Activated CD4-positive, alpha-beta T cell treated with anti-CD3 and anti-CD28 coated beads, Interleukin-2, Interleukin-4, amounts not matched to agents 100 ng/mL and 50 ng/mL, durations not matched to agents 16 hours and 8 hours (primary cell): ENCODE measurements at places on chromosomes 2 and 18.
A peak's percentile ranks its signal among the peaks of the same experiment; 100 is the strongest.

DNA sequence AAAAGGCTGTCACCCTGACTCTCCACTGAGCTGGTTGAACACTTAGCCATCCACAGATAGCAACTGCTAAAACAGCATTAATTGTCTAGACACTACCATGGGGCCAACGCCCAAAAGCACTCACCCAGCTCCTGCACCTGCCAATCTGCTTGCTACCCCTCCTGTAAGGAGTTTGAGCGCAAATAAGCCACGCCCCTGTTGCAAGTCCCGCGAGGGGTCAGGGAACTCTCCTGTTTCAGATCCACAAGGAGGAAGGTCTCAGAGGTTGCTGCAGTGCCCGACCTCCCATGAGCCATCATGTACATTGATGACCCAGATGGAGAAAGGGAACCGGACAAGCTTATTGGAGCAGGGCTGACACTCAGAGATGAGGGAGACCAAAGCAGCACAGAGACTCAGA is 106.8 kb downstream of the ZNF516 start:
- DNase-seq, result no peak

DNA sequence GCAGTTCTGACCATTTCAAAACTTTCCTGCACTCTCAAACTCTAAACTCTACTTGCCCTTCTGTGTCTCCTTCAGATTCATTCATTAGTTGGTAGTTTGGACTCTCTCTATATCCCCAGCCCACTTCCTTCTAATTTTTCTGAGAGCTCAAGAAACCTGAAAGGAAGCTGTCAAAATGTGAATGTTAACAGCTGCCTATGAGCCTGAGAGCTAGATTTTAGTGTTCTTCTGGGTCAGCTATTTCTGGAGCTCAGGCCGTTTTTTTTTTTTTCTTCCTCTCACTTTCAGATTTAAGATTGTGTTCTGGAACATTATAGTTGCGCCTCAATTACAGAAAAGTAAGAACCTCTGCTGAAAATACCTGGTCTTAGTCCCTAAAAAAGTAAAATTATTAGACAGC is 73.1 kb downstream of the RTN4 start:
- no peak for DNase-seq

- DNase-seq, result no peak
Observed at GRCh38 chr2:203574824-203575223, 39.7 kb upstream of the RAPH1 start.

- DNase-seq, result no peak
Observed at GRCh38 chr18:76889091-76889699, 66.8 kb downstream of the ZNF236 start.

GRCh38 chr2:239035997-239036731 is 188.3 kb downstream of the TWIST2 start:
- no peak for DNase-seq

DNA sequence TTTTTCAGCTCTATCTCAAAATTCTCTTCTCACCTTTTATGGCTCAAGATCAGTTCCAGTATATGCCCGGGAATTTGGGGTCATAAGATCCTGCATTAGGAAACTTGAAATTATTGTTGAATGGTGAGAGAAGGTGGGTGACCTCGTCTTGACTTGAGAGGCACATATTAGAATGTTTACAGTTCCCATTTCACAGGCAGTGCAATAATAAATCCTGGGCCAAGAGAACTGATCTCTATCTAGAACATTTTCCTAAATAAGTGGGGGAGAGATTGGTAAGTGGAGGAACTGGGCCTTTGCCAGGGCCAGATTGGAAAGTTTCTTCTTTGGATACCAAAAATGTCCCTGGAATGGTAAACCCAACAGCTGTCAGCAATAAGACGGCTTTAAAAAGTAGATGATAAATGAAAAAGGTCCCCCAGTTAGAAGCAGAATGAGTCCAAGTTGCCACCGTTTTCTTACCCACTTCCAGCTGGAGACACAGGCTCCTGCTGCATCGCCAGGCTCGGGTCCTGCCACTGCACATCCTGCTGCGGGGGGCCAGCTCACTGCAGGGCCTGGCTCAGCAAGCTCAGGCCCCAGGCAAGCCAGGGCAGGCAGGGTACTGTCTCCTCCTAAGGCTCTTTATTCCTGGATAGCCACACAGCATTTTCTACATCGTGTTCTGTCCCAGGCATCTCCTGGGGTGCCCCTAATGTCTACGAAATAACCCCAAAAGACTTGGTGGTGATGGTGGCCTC is 126.4 kb upstream of the EPAS1 start:
- DNase-seq, result no peak

GRCh38 chr2:185895828-185896693 is 157.5 kb downstream of the FSIP2 start:
- DNase-seq, result no peak

DNA sequence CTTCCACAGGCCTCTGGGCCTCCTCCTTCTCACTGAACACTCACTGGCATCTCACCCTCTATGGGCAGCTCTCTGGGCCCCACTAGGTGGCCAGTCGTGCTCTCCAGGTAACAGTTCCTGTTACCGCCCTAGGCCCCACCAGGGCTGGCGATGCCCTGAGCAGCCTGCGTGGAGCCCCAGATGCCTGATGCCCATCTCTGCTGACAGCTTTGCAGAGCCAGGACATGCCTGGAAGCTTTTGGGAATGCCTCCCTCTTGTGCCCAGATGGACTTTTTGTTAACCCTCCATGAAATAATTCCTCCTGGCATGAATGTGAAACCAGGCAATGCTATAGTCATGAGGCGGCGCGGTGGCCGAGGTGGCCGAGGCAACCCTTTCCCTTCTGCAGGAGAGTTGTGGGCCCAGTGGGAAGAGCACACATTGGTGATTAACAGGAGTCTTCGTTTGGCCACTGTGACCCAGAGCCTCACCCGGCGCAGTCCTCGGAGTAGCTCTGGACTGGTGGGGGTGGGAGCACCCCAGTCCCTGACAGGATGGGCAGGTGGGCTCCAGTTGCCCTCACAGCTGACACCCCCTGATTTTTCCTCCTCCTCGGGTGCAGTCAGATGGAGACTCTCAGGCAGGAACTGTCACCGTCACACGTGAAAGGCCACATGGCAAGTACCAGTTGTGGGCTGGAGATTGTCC is 80.0 kb downstream of the SH3BP4 start:
- DNase-seq, result no peak

GRCh38 chr2:181348107-181348837 is 108.9 kb upstream of the ITGA4 start:
- DNase-seq, result no peak

GRCh38 chr2:75556679-75557366 is 3.9 kb downstream of the EVA1A start:
- DNase-seq, result no peak

DNA sequence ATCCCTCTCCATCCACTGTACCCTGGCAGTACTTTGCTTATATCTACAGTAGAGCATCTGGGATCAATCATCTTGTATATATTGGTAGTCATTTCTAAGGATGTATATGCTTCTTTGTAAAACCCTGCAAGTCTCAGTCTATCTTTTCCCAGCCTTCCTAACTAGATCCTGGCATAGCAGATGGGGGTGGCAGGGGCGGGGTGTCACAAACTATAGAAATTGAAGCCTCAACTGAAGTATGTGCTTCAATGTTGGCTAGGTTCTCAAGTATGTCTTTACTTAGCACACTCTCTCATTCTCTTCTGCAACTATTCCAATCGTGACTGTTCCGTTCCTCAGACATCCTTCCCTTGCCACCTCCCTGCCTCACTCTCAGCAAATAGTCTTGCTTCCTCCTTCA is 30.1 kb upstream of the AGPS start:
- DNase-seq, result no peak

GRCh38 chr2:189086250-189086649 is 93.3 kb downstream of the COL5A2 start:
- DNase-seq, result no peak

GRCh38 chr18:9731380-9731779 is 23.3 kb downstream of the RAB31 start:
- DNase-seq, result no peak

DNA sequence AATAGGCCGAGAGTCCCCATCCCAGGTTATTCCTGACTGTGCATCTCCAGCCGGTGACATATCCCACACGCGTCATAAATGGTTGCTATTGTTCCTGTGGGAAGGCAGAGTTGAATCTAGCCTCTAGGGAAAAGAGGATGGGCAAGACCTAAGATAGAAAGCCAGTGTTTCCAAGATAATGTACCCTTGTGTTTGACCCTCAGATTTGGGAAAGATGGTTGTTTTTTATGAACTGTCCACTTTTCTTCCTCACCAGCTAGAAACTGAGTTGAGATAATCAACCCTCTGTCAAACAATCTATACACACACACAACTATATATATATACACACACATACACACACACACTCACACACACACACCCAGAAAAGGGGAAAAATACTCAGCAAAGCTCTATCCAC is 131.0 kb downstream of the PRKCE start:
- DNase-seq, result no peak

- no peak for DNase-seq
Observed at GRCh38 chr2:239253701-239254436, 147.0 kb downstream of the HDAC4 start.

- no peak for DNase-seq
Observed at GRCh38 chr2:28185153-28185552, 207.5 kb upstream of the FOSL2 start.

DNA sequence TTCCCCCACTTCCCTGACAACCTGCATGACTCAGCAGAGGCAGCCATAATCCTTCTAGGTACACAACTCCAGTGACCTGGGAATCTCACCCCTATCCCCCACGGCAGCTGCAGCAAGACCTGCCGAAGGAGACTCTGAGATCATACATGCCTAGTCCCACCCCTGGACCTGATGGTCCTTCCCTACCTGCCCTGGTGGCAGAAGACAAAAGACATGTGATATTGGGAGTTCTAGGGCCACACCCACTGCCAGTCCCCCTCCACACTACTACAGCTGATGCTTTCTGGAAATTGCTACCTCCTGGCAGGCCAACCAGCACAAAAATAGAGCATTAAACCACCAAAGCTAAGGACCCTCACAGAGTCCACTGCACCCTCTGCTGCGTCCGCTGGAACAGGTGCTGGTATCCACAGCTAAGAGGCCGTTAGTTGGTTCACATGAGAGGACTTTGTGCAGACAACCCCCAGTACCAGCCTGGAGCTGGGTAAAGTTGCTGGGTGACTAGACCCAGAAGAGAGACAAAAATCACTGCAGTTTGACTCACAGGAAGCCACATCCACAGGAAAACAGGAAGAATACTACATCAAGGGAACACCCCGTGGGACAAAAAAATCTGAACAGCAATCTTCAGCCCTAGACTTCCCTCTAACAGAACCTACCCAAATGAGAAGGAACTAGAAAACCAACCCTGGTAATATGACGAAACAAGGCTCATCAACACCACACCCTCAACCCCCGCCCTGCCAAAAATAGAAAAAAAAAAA is 12.5 kb downstream of the MARCO start:
- DNase-seq, result no peak

GRCh38 chr18:64258111-64258650 is 109.3 kb upstream of the LINC00305 start:
- no peak for DNase-seq

- DNase-seq, result no peak
Observed at GRCh38 chr2:45352506-45352905, 258.6 kb downstream of the SRBD1 start.

- no peak for DNase-seq
Observed at GRCh38 chr2:201754717-201755415, 25.9 kb downstream of the ALS2 start.

- DNase-seq, result no peak
Observed at GRCh38 chr18:59715966-59716369, 18.7 kb upstream of the CCBE1 start.

GRCh38 chr2:168210895-168211570 is 36.4 kb downstream of the STK39 start:
- peak; percentile 85 for DNase-seq

DNA sequence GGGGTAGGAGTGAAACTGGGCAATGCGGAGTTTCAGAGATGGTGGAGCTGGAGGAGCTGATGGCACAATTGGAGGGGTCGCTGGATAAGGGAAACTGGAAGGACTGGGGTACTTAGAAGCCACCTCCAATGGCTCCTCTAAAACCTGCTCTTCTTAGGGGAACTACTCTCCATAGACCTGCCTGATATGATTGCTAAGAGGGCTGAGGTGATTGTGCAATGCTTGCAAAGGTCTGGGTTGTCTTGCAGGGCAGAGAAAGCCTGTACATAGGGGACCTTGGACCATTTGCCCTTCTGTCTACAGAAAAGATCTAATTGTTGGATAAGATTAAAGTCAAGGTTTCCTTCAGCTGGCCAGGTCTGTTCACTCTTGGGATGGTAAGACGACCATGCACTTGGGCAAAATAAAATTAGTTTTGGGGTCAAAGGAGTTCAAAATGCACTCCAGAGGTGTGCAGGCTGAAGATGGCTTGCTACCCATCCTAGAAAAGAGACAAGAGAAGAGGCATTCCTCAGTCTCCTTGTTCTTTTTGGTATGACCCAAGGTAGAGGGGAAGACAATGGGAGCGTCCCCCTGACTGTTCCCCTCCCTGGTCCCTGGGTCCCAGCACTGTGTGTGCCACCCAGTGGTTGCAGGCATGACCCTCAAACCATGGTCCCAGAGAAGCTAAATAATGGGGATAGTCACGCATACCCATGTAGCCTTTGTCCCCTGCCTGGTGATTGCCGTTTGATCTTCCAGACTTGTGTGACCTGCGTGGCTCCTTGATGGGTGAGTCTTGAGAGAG is 41.1 kb downstream of the STK17B start:
- no peak for DNase-seq

- DNase-seq, result no peak
Observed at GRCh38 chr2:33033606-33034081, 86.9 kb downstream of the LTBP1 start.

GRCh38 chr2:115939902-115940301 is 1497.5 kb downstream of the DPP10 start:
- no peak for DNase-seq

- no peak for DNase-seq
Observed at GRCh38 chr2:149617476-149617875, 29.9 kb upstream of the MMADHC start.

DNA sequence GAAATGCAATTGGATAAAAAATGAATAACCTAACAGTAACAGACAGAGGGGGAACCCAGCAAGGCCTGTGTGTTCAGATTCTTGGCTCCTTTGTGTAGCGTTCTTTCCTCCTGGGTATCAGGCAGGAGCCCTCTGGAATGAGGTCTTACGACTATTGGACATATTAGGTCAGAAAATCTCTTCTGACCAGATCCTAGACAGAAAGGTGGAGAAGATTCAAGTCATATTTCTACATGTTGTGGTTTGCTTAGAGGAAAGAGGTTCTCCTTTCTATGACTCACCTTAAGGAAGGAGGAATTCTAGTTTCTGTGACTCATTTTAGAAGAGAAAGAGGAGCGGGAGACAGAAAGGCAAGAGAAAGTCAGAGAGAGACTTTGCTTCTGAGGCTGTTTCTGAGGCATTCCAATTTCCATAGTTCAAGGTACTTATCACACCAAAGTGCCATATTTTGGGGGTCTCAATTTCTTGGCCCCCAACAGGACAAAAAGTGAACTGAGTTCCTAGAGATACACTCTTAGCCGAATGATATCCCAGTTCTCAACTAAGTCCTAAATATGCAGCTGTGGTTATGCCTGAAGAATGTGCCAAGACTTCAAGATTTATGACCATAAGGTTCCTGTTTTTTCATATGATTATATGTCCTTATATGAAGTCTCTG is 618.6 kb downstream of the ZEB2 start:
- peak; percentile 66 for DNase-seq
